ENCODE measurements at places on chromosomes 11 and 22.
A peak's percentile ranks its signal among the peaks of the same experiment; 100 is the strongest.

DNA sequence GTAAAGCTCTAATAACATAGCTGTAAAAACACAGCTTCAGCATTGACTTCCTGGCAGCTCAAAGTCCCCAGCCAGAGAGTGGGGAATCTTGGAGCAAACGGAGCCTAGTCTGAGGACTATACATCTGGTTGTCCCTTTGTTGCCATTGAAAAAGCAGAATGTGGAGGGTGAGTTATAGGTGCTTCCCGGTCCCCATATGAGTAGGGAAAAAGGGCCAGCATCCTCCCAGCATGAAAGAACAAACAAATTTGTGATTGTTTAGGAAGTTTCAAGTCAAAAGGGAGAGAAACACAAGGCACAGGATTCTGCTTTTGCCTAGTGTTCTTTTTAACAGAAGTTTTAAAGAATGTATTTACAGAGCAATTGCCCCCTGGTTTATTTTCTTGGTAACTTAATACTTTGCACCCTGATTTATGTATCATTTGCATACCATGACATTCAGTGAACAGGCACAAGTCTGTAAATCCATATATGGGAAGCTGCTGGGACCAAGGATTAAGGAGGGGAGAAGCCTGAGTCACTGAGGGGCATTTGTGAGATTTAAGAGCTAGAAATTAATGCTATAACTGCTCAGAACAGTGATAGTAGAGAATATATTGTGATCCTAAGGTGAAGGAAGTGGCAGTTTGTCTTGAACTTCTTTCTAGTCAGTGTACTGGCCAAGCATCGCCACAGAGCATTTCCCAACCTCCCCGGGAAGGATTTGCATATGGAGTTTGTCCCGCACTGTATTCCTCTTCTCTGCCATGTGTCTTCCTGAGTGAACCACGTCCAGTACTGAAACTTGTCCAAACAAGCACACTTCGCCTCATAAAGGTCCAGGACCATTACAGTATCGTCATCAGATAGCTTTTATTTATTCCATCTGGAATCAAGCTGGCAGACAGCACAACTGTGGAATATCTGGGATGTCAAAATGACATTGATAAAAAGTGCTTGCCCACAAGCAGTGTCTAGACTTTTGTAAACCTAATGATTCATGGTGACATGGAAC, 103.0 kb downstream of the DBX1 start:
- DNase-seq, result no peak

- DNase-seq, result no peak
Measured at GRCh38 chr22:38352436-38352835, 35.2 kb upstream of the CSNK1E start.

GRCh38 chr11:127843483-127844396, 743.6 kb downstream of the ETS1 start:
- peak; percentile 13 for DNase-seq

DNA sequence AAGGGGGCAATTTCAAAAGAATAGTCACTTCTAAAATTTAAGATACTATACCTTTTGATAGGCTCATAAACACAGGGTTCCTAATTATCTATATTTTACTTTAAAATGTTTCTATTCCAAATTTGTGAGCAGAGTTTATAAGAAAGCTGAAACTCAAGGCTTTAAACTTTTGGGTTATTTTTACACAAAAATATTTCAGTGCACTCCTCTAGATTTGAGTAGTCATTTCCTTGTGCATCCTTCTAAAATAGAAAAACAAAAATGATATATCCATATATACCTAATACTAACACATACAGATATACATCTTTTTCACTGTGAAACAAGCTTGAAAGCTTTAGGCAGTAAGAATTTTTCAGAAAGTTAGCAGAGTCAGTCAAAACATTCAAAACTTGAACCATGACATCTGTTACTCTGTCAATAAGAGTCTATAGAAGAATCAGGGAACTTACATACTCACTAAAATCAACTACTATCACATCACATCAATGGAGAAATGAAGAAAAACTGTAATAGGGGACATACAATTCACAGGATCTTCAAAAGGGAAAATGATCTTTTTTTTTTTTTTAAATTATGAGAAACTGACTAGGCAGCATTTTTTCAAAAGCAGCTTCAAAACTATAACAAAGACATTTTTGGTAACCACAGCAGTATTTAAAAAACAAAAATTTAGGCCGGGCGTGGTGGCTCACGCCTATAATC, 5.1 kb downstream of the PHF21A start:
- DNase-seq, result no peak

GRCh38 chr11:104565583-104565961, 332.7 kb downstream of the CASP12 start:
- no peak for DNase-seq

DNA sequence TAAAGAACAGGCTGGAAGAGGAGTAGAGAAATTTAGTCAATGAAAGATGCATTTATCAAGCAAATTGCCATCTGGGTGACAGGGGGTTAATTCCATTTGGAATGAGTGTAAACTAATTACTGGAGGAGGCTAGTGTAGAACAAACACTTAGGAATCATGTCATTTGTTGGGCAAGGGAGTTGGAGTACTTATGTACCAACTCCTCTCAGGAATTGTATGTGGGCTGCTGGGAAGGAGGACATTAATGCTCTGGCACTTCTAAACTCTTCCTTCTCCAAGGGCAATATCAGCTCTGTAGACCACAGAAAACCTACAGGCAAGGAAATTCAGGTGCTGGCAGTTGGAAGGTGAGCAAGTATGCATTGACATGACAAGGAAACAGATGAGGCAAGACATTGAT, 141.0 kb downstream of the MSANTD4 start:
- no peak for DNase-seq

DNA sequence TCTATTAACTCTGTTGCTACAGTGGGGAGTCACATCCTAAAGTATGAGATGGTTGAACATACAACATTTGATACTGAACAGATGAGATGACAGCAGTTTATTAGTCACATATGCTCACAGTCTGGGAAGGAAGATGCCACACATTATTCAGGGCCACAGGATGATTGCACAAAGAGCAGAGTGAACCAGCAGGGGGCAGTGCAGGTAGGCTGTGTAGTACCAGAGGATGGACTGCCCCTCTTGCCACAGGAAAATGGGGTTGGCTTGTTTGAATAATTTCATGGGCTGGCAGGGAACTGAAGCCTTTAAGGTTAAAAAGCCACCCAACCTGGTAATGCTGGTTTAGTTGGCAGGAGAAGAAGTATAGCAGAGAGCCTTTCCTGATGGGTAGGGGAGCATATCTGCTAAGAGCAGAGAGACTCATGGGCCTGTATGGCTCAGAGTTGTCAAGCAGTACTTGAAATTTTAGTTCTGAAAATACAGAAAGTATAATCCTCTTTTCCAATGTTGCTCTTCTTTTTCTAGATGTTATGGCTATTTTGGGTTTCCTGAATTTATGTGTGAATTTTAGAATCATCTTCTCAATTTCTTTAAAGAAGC, 180.4 kb upstream of the B3GAT1 start:
- DNase-seq, result no peak

DNA sequence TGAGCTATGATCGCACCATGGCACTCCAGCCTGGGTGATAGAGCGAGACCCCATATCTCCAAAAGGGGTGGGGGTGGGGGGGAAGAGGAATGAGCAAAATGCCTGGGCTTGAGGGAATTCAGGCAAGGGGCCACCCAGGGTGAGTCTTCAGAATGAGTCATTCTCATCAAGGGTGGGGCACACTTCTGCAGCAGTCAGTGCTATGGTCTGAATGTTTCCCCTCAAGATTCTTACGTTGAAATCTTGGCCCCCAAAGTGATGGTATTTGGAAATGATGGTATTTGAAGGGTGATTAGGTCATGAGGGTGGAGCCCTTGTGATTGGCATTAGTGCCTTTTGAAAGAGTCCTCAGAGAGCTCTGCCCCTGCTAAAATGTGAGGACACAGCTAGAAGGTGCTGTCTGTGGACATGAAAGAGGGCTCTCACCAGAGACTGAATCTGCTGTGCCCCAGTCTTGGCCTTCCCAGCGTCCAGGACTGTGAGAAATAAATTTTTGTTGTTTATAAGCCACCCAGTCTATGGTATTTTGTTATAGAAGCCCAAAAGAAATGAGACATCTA, 86.4 kb upstream of the THY1 start:
- DNase-seq, result no peak

GRCh38 chr22:22548317-22548716, 10.7 kb downstream of the PRAME start:
- DNase-seq, result no peak

DNA sequence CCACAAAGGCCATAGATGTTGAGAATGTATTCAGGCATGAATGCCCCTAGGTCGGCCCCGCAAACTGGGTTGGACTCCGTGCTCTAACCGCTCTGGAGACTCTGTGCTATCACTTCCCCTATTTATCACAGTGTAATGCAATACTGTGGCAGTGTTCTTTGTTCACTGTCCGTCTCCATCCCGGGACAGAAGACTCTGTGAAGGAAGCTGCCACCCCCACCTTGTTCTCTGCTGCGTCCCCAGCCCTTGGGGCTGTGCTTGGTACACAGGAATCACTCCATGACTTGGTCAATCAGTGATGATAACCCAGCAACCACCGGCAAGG, 57.6 kb downstream of the TSPAN18 start:
- no peak for DNase-seq

DNA sequence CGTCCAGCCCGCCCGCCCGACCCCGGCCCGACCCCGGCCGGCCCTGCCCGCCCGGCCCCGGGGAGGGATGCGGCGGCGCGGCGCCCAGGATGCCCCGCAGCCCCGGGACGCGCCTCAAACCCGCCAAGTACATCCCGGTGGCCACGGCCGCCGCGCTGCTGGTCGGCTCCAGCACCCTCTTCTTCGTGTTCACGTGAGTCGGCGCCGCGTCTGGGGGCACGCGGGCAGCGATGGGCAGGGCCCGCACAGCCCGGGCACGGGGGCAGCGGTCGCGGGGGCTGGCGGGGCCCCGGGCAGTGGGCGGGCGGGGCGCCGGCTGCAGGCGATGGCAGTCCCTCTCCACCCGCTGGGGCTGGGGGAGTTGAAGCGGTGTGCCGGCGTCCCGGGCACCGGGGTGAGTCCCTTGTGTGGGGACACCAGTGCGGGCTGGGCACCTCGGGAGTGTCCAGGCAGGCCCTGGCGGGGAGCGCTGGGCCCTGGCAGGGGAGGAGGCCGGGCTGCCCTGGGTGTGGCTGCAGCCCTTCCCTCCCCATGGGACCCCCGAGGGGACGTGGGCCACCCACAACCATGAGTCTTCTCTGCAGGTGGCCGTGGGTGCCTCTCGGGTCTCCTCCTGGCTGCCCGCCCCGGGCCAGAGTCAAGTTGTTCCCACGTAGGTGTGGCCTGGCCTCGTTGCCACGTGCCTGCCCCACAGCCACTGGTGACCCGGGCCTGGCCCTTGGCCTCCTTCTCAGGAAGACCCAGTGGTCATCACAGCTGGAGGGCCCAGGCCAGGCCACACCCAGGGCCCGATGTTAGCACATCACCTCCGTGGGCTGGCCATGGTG, 468 bp downstream of the ZDHHC8 start:
- DNase-seq, result no peak

DNA sequence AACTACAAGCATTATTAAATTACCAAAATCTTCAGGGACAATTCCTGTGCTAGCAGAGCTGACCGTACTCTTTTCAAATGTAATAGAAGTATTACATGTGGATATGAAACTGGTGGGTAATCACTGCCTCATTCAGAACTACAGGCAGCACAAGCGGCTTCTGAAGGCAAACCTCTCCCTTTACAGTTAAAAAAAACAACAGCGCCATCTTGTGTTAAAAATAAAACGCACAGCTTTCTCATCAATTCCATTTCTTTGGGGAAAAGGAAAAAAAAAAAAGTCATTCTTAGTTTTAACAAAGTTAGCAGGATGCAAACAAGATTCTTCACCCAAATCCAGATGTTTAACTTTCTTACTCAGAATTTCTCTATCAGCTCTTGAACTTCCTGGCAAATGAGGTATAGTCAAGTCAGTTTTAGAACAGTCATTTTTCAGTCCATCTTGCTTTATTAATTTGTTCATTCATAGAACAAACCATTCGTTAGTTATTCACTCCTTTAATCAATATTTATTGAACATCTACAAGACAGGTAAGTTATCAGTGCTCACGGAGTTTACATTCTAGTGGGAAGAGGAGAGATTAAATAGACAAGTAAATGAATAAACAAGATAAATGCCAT, 331.8 kb upstream of the MPPED2 start:
- no peak for DNase-seq

DNA sequence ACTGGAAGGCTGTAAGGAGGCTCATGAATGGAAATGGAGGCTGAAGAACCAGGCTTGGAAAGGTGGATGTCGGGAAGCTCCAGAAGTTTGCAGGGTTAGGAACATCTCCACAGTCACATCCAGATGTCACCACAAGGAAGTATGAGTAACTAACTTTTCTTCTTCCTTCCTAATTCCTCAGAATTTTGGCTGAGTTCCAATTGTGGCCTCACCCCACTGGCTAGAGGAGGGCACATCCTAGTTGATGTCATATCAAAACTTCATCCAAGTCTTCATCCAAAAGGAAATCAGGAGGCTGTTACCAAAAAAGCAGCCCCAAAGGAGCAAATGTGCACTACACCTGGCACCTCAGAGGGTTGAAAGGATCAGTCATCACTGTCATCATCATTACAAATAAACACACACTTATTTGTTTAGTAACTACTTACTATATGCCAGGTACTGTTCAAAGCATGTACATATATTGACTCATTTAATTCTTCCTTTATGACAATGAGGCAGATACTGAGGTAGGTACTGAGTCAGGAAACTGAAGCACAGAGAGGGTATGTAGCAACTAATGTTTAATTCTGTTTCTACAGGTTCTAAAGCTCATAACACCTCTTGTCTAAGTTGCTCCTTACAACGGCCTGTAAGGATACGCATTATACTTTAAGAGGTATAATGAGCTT, 7.3 kb upstream of the PTPN5 start:
- no peak for DNase-seq

- no peak for DNase-seq
Measured at GRCh38 chr11:94379613-94380012, 21.6 kb downstream of the GPR83 start.

DNA sequence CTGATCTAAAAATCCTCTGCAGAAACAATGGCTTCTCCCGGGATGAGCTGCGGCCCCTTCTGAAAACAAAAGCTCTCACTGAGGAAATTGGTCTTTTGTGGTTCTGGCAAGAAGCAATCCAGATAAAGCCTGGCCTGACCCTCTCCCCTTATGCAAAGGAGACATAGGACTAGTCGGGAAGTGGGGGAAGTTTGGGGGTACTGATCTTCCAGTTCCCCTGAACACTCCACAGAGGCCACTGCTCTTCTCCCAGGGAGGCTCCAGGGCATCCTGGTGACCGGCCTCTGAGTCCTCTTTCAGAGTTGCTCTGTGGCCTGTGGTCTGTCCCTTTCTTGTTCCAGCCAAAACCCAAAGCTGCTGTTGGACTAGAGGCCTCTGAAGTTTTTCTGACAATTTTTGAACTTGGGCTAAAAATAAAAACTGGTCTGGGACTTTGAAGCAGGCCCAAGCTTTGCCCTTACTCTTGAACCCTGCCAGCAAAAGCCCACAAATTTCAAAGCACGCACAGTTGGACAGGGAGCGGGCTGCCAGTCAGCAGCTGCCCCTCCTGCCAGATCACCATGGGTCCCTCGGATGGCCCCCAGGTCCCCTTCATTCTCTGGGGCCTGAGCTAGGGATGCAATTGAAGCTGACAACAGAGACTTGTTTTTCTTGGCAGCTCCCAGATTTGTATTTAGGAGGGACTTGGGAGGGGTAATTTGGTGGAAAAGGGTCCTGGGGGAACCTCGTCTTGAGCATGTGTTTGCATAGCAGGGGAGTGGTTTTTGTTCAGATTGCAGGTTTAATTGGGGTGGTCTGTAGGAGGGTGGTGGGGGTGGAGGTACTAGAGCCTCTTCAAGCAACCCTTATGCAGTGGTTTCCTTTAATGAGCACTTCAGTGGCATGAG, 381.6 kb upstream of the CADM1 start:
- no peak for DNase-seq

GRCh38 chr11:91081440-91082043, 858.7 kb upstream of the CHORDC1 start:
- no peak for DNase-seq

Measured in activated T-helper 1 cell treated with Interleukin-2 at 50 U/mL for 16 hours (primary cell).